ENCODE measurements at places on chromosomes 2 and 18. TPM values are rescaled to one million over a fixed set of nuclear protein-coding genes. Genes with fewer than 3 reads are reported as not detected.

GRCh38 chr2:52082646-52083045, 1050.7 kb upstream of the NRXN1 start:
- no peaks in the 10 kb centered on the region for H3K4me1 ChIP-seq
- H3K27ac ChIP-seq: no peak overlapping the region
- H3K36me3 ChIP-seq: no peaks in the 10 kb centered on the region
- no peaks in the 10 kb centered on the region for H3K27me3 ChIP-seq
- DNase-seq: no peak

DNA sequence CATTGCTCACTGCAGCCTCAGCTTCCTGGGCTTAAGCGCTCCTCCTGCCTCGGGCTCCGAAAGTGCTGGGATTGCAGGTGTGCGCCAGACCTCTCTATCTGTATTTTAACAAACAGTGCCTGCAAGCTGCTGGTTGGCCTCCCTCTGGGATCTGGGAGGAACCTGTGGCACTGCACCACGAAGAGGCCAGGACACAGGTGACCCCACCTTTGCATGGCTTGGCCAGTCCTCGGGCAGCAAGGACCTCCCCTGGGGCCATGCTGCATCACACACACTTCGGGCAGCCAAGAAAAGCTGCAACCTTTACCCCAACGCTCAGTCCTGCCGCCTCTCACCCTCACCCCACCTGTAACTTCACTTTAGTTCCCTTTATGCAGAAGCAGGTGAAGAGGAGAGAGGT, 70.0 kb downstream of the PXDN start:
- no peaks in the 10 kb centered on the region for H3K27me3 ChIP-seq
- no peaks in the 10 kb centered on the region for H3K36me3 ChIP-seq
- H3K4me1 ChIP-seq: no peaks in the 10 kb centered on the region
- H3K4me3 ChIP-seq: no peak overlapping the region
- H3K27ac ChIP-seq: no peak overlapping the region

DNA sequence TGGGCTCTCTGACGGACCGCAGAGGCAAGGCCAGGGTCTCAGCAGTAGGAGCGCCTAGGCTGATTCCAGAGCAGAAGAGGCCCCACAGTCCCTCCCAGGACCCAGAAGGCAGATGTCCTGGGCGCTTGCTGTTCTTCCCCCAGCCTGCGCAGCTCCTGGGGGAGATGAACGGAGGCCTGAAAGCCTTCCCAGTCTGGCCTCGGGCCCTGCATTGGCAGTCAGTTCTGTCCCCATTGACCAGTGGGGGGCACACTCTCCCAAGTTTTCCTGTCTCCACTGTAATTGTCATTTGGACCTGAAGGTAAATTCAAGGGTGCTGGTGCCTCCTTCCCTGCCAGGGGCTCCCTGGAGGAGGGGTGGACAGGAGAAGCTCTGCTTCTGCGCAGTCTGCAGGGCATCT, 345.7 kb downstream of the CYP26B1 start:
- no peak overlapping the region for H3K27ac ChIP-seq
- no peaks in the 10 kb centered on the region for H3K36me3 ChIP-seq
- H3K4me3 ChIP-seq: no peak overlapping the region
- H3K4me1 ChIP-seq: no peaks in the 10 kb centered on the region

- no peak for DNase-seq
- no peak overlapping the region for H3K27ac ChIP-seq
- H3K36me3 ChIP-seq: peaks cover 12% of the 10 kb centered on the region
- H3K27me3 ChIP-seq: no peaks in the 10 kb centered on the region
- H3K4me1 ChIP-seq: no peaks in the 10 kb centered on the region
- no peak overlapping the region for H3K4me3 ChIP-seq
These were observed 100.4 kb upstream of the CD226 start for GRCh38 chr18:70047931-70048603.

DNA sequence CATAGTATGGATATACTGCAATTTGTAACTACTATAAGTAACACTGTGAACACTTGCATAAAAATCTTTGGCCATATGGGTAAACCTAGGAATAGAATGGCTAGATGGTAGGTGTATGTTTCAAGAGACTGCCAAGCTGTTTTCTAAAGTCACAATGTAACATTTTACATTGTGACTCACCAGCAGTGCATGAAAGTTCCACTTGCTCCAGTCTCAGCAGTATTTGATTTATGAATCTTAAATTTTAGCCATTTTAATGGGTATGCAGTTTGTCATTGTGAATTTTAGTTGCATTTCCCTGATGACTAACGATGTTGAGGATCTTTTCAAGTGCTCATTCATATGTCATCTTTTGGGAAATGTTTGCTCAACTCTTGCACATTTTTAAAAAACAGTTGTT, 86.1 kb downstream of the FARSB start:
- no peaks in the 10 kb centered on the region for H3K27me3 ChIP-seq
- peaks cover 16% of the 10 kb centered on the region for H3K36me3 ChIP-seq
- no peak overlapping the region for H3K4me3 ChIP-seq
- no peaks in the 10 kb centered on the region for H3K4me1 ChIP-seq

DNA sequence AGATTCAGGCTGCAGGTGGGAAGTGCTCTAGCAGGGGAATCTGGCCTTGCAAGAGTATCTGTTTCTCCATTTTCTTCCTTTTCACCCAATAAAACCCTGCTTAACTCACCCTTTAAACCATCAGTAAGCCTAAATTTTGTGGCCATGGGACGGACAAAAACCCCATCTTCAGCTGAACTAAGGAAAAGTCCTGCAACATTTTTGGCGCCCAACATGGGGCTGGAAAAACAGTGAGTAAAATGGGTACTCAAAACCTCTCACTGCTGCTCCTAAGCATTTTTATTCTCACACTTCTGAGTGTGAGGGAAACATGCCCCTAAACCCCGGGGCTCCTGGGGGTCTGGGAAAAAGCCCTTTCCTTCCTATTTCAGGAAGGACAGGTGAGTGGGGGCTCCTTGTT, 414.3 kb downstream of the ZNF804A start:
- H3K27ac ChIP-seq: no peak overlapping the region
- H3K4me1 ChIP-seq: no peaks in the 10 kb centered on the region
- no peaks in the 10 kb centered on the region for H3K36me3 ChIP-seq
- no peaks in the 10 kb centered on the region for H3K27me3 ChIP-seq
- DNase-seq: no peak

DNA sequence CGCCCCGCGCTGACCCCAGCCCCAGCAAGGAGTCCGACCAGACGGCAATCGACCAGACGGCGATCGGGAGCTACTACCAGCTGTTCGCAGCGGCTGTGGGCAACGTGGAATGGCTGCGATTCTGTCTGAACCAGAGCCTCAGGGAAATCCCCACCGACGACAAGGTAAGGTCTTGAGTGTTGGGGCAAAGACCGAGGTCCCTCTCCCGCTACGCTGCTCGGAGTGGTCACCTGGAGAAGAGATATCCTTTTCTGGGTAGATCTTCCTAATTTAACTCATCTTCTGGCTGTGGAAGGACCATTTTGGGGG, 704 bp downstream of the ANKRD53 start:
- no peak overlapping the region for H3K27ac ChIP-seq
- no peaks in the 10 kb centered on the region for H3K36me3 ChIP-seq
- no peak overlapping the region for H3K4me3 ChIP-seq

Gene CROCC2
- total RNA-seq: 0.14 TPM

GRCh38 chr2:43265001-43265400, 38.6 kb upstream of the ZFP36L2 start:
- H3K36me3 ChIP-seq: peaks cover 5% of the 10 kb centered on the region
- H3K27me3 ChIP-seq: no peaks in the 10 kb centered on the region
- no peak for DNase-seq
- no peak overlapping the region for H3K4me3 ChIP-seq

Data from natural killer cell (primary cell).